ENCODE measurements at places on chromosomes 2 and 18. TPM values are rescaled to one million over a fixed set of nuclear protein-coding genes. Genes with fewer than 3 reads are reported as not detected.

DNA sequence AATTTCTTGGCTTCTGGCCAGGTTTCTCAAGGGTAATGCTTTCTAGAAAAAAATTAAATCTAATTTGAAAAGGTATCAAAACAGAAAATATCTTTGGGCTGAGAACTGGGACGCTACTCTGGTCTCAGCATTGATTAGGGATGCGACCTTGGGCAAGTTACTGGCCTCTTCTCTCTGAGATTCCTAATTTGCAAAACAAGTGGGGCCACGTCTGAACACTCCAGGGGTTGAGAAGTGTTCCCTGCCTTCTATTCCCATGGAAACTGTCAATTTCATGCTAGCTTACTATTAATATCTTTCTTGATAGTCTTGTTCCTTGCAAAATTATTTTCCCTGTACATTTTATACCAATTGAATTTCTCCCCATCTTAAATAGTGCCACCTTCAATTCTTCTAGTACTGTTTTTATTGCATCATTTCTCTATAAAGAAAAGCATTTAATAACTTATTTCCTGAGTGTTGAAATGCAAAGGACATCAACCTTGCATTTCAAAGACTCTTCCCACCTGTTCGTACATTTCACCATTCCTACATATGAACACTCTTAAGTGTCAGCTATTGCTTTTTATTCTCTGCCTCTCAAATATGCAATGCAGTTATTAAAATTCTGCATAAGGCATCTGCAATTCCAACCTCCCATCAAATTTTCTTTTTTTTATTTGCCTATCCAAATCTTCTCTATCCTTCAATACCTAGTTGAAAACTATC lies 118.3 kb upstream of the DSEL start:
- no peaks in the 10 kb centered on the region for H3K36me3 ChIP-seq
- H3K4me3 ChIP-seq = no peak overlapping the region
- H3K27me3 ChIP-seq = no peaks in the 10 kb centered on the region
- DNase-seq = no peak

DNA sequence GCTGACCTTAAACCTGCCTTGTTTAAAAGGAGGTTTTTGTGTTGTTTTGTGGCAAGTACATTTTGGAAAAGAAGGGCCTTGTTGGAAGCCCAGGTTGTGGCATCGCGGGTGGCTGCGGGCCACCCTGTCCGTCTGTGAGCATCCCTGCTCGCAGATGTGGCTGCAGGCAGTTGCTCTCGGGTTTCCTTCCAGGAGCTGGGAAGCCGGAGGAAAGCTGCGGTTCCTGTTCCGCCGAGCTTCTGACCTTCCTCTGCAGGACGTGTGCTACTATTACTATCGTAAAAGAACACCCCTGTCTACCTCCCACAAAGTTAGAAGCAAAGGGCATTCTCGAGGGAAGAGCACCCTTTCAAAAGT lies 766 bp downstream of the MFF start:
- H3K4me1 ChIP-seq = peaks cover 9% of the 10 kb centered on the region
- no peaks in the 10 kb centered on the region for H3K27me3 ChIP-seq
- H3K4me3 ChIP-seq = peak overlapping the region; percentile 98
- no peak for DNase-seq
- H3K36me3 ChIP-seq = no peaks in the 10 kb centered on the region

ASAP2 gene
- 54.2 TPM for polyA plus RNA-seq

XIRP2 gene
- not detected for polyA plus RNA-seq

IGFBP5 gene
- polyA plus RNA-seq = 0.15 TPM

Data from keratinocyte (primary cell).